ENCODE measurements at places on chromosomes 7 and 10.
A peak's percentile ranks its signal among the peaks of the same experiment; 100 is the strongest.

DNA sequence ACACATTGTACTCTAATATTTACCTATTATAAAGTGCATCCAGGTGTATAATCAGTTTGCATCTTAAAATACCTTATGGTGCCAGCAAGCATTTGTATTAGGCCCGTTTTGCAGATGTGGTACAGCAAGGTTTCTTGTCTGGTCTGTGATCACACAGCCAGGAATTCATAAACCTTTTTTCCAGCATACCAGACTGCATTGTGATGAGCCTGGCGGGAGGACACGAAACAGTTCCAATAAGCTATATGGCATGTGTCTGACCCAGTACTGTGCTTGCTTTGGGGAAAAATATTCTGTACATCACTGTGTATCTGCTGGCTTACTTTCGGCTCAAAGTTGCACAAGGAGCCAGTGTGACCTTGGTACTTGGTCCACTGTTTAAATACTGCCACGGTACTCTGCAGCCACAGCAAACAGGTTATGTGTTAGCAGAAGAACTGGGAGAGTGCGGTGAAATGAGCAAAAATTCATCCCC is 36.3 kb downstream of the CHN2 start:
- no peak for DNase-seq

DNA sequence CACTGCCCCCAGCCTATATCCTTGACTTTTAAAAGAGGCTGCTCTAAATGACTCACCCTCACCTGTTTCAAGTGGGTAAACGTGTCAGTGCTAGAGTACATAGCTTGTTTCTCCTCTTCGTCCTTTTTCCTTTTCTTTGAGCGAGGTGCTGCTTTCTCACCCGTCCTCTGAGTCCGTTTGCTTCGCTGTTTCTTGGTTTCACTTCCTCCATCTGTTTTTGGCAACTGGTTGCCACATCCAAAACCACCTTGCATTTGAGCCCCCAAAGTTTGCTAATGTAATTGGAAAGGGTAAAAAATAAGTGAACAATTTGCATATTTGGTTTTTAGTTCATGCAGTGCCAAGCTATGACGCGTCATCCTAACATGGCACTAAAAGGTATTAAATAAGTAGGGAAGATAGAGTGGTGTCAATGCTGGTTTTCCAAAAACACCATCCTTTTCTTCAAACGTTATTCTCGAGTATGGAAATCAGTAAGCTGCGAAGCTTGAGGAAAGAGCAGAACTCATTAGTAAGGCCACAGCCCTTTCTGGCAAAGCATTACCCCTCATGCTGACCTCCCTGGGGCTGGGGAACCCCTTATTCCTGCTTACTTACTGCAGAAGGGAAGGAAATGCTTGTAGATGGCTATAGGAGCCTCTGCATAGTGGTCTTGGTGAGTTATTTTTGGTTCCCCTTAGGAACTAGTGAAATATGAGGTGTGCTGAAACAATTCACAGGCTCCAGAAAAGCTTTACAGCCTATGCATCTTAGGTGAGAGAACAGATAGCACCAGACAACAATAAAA is 133.5 kb downstream of the GALNT11 start:
- peak; percentile 18 for DNase-seq

DNA sequence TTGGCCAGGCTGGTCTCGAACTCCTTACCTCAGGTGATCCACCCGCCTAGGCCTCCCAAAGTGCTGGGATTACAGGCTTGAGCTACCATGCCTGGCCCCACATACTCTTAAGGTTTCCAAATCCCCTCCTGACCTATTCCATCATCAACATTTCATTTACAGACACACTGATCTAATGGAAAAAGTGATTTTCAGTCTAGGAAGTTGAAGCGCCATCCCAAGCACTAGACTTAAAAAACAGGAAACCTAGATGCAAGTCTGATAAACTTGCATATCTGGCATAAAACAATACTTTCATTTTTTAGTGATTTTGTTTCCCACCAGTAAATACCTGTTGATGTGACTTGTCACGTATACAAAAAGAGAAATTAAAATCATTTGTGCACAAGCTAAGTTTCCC is 44.0 kb downstream of the DNMBP start:
- no peak for DNase-seq

GRCh38 chr7:25669961-25670841 is 441.9 kb upstream of the NPVF start:
- DNase-seq: no peak

DNA sequence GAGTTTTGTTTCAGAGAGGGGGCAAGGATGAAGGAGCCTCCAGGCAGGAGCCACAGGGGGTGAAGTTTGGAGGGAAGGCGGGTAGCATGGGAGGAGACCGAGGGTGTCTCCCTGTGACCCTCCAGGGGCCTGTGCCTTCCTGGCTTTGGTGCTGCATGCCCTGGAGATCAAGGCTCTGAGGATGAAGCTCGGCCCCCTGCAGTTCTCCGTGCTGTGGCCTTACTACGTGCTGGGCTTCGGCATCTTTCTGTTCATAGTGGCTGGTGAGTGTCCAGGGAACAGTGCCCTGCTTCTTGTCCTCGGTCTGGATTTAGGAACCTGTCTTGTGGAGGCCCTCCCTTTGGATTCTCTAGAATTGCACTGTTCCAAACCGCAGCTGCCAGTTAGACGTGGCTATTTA is 9.2 kb upstream of the ZSCAN25 start:
- DNase-seq: no peak

DNA sequence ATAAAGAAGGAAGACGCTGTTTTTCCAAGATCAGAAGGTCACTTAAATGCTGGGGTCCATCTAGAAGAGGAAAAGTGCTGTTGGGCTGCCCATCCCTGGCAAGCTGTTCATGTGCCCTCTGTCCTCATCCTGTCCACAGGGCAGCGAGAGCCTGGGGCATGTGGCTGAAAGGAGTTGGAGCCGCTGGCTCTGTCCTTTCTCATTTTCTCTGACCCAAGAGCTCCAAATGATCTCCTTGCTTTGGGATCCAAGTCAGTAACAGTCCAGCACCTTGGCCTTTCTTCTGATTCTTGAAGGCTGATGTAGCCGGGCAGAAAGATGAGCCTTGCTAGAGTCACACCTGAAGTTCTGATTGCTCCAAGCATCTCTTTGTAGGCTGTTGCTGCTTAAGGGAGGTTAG is 44.4 kb downstream of the SPDYE5 start:
- DNase-seq: no peak

DNA sequence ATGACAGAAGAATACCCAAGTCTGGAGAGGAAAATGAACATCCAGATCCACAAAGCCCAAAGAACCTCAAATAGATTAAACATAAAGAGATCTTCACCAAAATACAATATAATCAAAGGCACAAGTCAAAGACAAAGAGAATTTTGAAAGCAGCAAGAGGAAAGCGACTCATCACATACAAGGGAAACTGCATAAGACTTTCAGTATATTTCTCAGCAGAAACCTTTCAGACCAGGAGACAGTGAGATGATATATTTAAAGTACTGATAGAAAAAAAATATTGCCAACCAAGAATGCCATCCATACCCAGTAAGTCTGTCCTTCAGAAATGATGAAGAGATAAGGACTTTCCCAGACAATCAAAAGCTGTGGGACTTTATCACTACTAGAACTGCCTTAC is 81.5 kb upstream of the GALNT17 start:
- no peak for DNase-seq

- DNase-seq: no peak
These were observed 256.1 kb downstream of the COBL start for GRCh38 chr7:51060536-51060935.

GRCh38 chr10:133307776-133308420 is 774 bp downstream of the TUBGCP2 start:
- DNase-seq: peak; percentile 78

GRCh38 chr7:139367438-139368155 is 7.9 kb downstream of the LUC7L2 start:
- no peak for DNase-seq

- no peak for DNase-seq
These were observed 25.6 kb upstream of the ELFN1 start for GRCh38 chr7:1644341-1645070.

GRCh38 chr10:95572131-95572820 is 11.1 kb upstream of the SORBS1 start:
- DNase-seq: no peak

- DNase-seq: no peak
These were observed 108.8 kb downstream of the ADAM22 start for GRCh38 chr7:88042803-88043202.

GRCh38 chr7:43193893-43194292 is 81.4 kb downstream of the HECW1 start:
- no peak for DNase-seq

DNA sequence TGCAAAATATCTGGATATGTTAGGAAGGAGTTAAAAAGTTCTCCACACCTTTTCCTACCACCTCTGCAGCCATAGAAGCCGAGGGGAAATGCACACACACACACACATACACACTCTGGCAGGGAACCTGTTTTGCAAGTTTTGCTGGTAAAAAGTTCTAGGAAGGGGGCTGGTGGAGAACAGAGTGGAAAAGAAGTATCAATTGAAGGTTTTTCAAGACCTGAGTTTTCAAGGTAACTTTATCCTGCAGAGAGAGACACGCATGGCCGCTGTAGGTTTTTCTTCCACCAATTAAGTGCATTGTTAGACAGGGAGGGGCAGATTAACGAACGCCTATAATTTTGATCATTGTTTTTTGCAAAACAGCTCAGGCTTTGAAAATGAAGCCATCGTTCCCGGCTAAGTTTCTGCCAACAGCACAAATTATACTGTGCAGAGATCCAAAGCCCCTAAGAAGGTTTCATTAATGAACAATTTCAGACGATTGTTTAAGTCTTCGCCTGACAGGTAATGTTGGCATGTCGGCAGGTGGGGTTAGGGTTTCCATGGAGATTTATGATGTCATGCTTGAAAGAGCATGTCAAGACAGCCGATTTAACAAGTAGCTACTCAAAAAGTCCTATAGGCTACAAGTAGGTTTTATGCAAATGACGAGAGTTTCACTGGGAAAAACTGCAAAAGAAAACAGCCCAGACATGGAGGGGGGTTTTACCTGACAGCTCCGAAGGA is 29.7 kb downstream of the KIAA1217 start:
- DNase-seq: no peak

GRCh38 chr10:28910956-28911355 is 233.6 kb downstream of the BAMBI start:
- no peak for DNase-seq

- no peak for DNase-seq
These were observed 4.1 kb downstream of the JCAD start for GRCh38 chr10:30055226-30055662.

All from T-helper 1 cell (primary cell).